IPS DF 19.7 (cell line): ENCODE measurements at places on chromosomes 2 and 18.

GRCh38 chr2:241350878-241351639 is 5.0 kb upstream of the FARP2 start:
- DNase-seq: no peak

GRCh38 chr18:68991286-68991685 is 193.4 kb downstream of the CCDC102B start:
- DNase-seq: no peak

- no peak for DNase-seq
Observed at GRCh38 chr2:82224301-82224940, 1919.9 kb upstream of the LRRTM1 start.

DNA sequence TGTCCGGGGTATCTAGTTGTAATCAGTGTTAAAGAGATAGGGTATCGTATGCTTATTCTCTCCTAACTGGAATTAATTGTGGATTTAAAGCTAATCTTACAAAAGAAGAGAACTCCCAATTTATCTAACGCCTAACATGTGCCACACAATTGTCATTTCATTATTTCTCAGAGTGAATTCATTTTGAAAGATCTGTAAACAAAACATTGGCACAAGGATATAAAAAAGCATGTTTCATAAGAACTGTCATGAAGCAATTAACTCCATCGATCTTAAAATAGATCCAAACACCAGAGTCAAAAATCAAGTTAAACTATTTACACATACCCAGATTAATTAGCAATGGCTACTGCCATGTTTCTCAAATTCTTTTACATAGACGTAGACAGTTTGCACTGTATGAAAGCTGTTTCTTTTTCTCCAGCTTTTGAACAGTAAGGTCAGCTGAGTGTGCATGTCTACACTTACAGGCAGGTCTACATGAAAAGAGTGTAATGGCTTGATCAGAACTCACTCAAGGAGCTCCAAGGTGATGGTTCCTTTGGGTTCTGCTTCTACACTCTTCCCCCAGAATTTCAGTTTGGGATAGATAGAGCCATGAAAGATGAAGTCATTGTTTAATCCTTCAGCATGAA is 38.8 kb downstream of the CABYR start:
- DNase-seq: no peak

GRCh38 chr18:79949697-79950487 is 1.6 kb downstream of the SLC66A2 start:
- DNase-seq: no peak

DNA sequence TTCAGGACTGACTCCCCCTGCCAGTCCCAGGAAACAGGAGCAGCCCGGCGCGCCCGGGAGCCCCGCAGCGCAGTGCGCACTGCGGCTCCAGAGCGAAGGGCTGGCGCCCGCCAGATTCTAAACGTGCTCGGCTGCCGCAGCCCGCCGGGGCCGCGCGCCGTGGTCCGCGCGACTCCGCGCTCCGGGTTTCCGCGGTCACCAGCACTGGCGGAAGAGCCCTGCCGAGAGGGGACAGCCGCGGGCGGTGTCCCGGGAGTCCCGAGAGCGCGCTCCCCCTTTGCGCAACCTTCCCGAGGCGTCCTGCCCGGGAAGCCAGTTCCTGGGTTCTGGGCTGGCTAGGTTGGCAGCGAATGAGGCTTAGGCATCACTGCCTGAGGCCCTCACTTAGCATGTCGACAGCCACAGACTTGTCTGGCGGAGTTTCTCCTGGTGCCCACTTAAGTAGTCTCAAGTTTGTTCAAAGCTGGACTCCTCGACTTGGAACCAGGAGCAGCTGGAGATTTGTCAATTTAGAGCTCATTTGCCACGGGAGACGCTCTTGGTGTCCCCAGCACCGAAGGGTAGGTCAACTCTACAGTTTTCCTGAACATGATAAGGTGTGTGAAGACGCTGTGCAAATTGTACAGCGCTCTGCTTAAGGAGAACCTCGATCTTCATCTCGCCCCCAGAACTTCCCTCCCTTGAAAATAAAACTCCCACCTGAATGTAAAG is 1.5 kb upstream of the VSNL1 start:
- no peak for DNase-seq

DNA sequence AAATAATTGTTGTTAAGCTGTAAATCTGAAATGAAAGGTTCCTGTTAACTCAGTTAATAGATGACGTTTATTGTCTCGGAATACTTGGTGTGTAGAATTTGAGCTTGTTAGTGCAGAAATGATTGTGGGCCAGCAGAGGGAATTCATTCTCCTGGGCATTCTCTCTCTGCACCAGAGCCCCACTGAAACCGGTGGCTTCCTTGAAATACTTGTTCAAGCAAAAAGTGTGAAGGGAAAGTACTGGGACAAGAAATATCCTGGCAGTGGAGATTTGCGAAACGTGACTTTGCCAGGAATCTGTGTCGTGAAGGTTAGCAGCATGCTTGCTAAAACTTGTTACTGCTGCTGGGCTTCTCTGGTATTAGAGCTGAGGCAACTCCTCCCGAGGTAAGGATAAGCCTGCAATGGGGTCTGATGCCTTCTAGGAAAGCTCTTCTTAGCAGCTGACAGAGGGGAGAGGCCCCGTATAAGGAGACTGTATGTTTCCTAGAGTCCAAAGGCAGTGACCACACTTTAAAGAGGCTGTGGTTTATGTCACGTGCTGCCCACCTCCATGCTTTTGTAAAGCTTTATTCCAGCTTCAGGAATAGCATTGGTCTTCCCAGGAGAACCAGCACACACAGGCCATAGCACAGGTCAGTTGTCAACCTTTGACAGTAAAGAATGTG is 2.0 kb downstream of the ITGA6 start:
- no peak for DNase-seq
